ENCODE measurements at places on chromosomes 1 and 21. TPM values are rescaled to one million over a fixed set of nuclear protein-coding genes. Genes with fewer than 3 reads are reported as not detected.

Gene LORICRIN
- total RNA-seq: not detected

Gene PTGFRN
- 7.0 TPM for total RNA-seq

Gene JTB
- total RNA-seq: 151 TPM

Gene SPATA46
- total RNA-seq: not detected

Gene LCE1B
- not detected for total RNA-seq

Gene MAEL
- total RNA-seq: 0.29 TPM

Gene TDRD5
- total RNA-seq: not detected

Gene CHRNB2
- total RNA-seq: not detected

Gene TAS1R1
- total RNA-seq: not detected

Gene KCNE1
- total RNA-seq: not detected

Gene C1orf94
- total RNA-seq: not detected

Gene USP25
- 34.6 TPM for total RNA-seq

Gene CHAF1B
- 30.9 TPM for total RNA-seq

Measured in activated CD8-positive, alpha-beta T cell treated with anti-CD3 and anti-CD28 coated beads for 36 hours (primary cell).